Fibroblast of gingiva (primary cell): ENCODE measurements at places on chromosomes 2 and 18.

DNA sequence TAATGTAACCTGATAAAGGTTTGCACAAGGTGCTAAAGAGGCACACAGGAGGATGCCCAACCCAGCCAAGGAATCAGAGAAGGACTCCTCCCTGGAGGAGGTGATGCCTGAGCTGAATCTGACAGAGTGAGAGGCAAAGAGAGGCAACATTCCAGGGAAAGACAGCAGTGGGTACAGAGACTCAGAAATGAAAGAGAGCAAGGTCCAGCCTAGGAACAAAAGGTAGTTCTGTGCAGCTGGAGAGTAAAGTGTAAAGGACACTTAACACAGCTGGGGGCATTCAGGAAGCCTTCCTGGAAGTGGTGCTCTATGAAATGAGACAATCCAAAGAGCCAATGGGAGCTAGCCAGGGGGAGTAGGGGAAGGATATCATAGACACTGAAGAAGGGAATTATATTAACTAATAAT is 181.0 kb upstream of the GLI2 start:
- no peak for DNase-seq

- no peak for DNase-seq
These were observed 7.5 kb downstream of the GALNT1 start for GRCh38 chr18:35588995-35589394.

DNA sequence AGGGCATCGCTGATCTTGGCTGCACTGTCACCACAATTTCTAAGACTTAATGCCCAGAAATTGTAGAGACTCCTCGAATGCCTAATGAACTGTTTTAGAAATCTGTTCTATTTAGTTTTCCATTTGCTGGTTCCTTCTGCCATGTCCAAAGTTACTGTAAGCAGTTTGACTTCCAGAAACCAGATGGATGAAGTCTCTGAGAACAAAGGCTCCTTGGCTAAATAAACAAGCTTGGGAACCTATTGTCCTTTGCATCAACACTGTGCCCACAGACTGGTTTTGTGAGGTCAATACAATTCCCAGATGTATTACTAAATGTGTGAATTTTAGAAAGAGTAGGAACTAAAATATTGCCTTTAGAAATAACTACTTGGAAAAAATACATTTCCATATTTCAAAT is 600.2 kb downstream of the NYAP2 start:
- peak; percentile 80 for DNase-seq

GRCh38 chr18:49685231-49685942 is 123.5 kb downstream of the LIPG start:
- no peak for DNase-seq

DNA sequence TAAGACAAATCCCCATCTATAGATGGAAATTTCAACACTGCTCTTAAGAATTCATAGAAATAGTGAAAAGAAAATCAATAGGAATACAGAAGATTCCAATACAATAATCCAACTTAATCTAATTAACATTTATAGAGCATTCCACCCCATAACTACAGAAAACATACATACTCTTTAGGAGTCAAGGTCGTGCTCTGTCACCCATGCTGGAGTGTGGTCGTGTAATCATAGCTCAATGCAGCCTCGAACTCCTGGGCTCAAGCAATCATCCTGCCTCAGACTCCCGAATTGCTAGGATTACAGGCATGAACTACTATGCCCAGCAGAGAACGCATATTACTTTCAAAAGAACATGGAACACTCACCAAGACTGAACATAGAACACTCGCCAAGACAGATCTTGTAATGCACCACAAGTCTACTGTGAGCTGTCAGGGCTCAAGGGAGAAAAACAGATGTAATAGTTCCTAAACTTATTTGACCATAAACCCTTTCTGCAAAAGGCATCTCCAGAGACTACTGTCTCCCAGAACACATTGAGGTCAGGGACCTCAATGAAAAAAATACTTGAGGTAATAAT is 14.1 kb downstream of the MEMO1 start:
- DNase-seq, result peak; percentile 4

DNA sequence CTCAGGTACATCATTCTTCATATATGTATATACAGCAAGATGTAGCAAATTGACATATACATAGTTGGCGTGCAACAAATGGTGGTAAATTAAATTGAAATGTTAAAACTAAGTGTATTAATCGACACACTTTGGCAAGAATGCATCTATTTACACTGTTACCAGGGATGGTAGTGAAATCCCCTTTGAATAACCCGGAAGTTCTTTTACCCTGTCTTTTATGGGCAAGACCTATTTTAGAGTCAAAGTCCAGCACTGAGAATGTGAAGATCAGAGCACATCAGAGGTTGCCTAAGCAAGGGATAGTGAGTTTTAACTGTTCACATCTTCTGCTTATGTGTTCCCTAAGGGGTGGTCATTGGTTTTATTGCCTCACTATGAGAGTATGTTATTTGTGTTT is 7.6 kb upstream of the TMEFF2 start:
- DNase-seq, result no peak
